ENCODE measurements at places on chromosomes 3 and 15. TPM values are rescaled to one million over a fixed set of nuclear protein-coding genes. Genes with fewer than 3 reads are reported as not detected.
A peak's percentile ranks its signal among the peaks of the same experiment; 100 is the strongest.

DNA sequence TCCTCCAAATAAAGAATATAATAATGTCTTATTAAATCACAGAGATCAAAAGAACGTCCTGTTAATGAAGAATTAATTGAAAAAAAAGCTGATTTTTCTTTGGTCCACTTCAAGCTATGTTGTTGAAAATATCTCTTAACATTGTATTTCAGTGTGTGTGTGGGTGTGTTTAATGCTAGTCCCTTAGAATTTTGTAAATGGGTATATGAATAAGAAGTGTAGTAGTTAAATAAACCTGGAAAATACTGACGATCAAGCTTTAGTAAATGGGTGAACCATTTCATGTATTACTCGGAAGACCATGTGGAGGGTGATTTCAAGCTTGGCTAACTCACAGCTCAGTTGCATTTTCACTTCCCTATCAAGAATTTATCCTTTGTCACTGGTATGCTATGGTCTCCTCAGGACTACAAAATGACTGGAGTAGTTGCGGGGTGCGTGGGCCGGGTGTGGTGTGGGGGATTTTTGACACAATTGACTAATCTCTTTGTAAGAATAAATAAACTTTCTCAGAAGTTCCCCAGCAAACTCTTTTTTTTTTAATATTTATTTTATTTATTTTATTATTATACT, 586.4 kb downstream of the GRM7 start:
- no peaks in the 10 kb centered on the region for H3K36me3 ChIP-seq
- H3K4me3 ChIP-seq: no peak overlapping the region
- H3K4me1 ChIP-seq: no peaks in the 10 kb centered on the region
- H3K27me3 ChIP-seq: no peaks in the 10 kb centered on the region

DNA sequence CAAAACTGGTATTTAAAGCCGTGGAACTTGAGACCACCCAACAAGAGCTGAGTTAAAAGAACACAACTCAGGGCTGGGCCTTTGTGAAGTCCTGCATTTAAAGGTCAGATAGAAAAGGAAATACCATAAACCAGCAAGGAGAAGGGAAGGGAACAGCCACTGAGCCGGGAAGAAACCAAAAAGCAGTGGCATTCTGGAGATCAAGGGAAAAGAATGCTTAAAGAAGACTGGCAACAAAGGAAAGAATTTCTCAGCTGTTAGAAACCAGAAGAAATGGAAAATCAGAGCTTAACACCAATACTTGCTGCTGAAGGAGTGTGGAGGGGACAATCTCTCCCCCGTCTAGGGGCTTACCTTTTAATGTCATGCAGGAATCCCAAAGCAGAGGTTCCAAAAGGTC, 247.4 kb upstream of the CHRNA7 start:
- DNase-seq: no peak
- H3K4me3 ChIP-seq: no peak overlapping the region
- H3K4me1 ChIP-seq: peaks cover 25% of the 10 kb centered on the region
- no peaks in the 10 kb centered on the region for H3K36me3 ChIP-seq

DNA sequence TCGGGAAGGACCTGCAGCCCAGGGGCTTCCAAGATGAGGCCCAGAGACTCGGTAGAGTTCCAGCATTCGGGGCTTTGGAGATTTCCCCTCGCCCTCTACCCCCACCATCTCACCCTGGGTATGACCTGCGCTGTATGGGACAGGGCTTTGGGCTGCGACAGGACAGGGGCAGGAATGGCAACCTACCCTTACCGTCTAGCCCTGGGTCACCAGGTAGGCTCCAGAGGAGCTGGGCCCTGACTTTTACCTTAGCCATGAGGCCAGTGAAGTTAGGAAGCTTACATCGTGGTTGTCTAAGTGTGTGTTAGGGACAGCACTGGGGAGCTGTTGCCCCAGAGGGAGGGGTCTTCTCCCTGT, 683 bp downstream of the PPM1M start:
- H3K27ac ChIP-seq: no peak overlapping the region
- H3K4me1 ChIP-seq: peaks cover 9% of the 10 kb centered on the region
- H3K4me3 ChIP-seq: peak overlapping the region; percentile 67
- no peaks in the 10 kb centered on the region for H3K36me3 ChIP-seq
- peaks cover 50% of the 10 kb centered on the region for H3K27me3 ChIP-seq
- no peak for DNase-seq

GRCh38 chr15:77870195-77871065, 207.1 kb downstream of the TBC1D2B start:
- H3K27me3 ChIP-seq: no peaks in the 10 kb centered on the region
- peak; percentile 92 for DNase-seq
- no peak overlapping the region for H3K4me3 ChIP-seq
- H3K4me1 ChIP-seq: peaks cover 4% of the 10 kb centered on the region
- H3K27ac ChIP-seq: no peak overlapping the region
- no peaks in the 10 kb centered on the region for H3K36me3 ChIP-seq

- no peak for DNase-seq
- H3K27me3 ChIP-seq: no peaks in the 10 kb centered on the region
- peaks cover 9% of the 10 kb centered on the region for H3K36me3 ChIP-seq
- no peak overlapping the region for H3K4me3 ChIP-seq
- peak overlapping the region; percentile 1 for H3K27ac ChIP-seq
These were observed 17.4 kb downstream of the GPR160 start for GRCh38 chr3:170055209-170055608.

GRCh38 chr3:9226326-9226725, 23.1 kb downstream of the SRGAP3 start:
- H3K27me3 ChIP-seq: no peaks in the 10 kb centered on the region
- no peak overlapping the region for H3K27ac ChIP-seq
- no peak overlapping the region for H3K4me3 ChIP-seq
- peaks cover 63% of the 10 kb centered on the region for H3K4me1 ChIP-seq
- no peaks in the 10 kb centered on the region for H3K36me3 ChIP-seq

Gene NR1I2
- total RNA-seq: 2.8 TPM

Gene ACP3
- 2.5 TPM for total RNA-seq

Gene EOGT
- total RNA-seq: 32.9 TPM

Data from WTC11 (cell line).